ENCODE measurements at places on chromosomes 6 and 20.

GRCh38 chr6:81934936-81935335 lies 182.5 kb upstream of the TENT5A start:
- DNase-seq = no peak

DNA sequence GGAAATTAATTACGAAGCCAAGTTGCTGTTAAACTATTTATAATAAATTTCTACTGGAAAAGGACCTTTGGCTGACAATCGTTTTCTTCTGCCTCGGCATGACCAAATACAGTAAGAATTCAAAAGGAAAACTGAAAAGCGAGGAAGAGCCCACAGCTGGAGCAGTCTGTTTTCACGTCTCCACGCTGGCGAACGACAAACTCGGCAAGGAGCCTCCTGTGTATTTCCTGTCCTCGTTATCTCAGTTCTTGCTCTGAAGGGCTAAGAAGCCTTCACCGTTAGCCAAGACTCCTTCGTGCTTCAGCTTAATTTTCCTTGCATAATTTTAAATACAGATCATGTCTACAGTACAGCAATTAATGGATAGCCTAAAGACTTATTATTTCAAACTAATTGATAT lies 214.3 kb upstream of the PLCB4 start:
- no peak for DNase-seq

GRCh38 chr6:149862922-149863697 lies 1.0 kb downstream of the LRP11 start:
- DNase-seq = no peak

DNA sequence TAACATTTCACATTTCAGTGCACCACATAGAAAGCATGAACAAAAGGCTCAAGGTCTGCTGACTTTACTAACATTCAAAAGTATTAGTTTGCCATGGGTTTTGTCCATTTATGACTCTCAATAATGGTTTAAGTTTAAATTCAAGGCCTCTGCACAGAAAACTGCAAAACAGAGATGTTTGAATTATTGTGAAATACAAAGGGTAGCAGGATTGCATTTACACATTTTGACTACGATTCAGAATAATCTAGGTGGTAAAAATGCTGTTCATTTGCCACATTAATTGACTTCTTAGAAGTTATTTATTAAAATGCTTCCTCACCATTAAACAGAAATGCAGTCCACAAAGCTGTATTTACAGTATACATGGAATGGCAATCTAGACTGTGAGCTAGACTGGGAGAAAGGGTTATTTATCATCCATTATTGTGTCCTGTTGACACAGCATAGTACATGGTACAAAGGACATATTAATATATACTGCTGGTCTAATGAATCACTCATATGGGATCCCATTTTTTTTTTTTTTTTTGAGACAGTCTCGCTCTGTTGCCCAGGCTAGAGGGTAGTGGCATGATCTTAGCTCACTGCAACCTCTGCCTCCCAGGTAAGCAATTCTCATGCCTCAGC lies 18.0 kb downstream of the USP49 start:
- no peak for DNase-seq

DNA sequence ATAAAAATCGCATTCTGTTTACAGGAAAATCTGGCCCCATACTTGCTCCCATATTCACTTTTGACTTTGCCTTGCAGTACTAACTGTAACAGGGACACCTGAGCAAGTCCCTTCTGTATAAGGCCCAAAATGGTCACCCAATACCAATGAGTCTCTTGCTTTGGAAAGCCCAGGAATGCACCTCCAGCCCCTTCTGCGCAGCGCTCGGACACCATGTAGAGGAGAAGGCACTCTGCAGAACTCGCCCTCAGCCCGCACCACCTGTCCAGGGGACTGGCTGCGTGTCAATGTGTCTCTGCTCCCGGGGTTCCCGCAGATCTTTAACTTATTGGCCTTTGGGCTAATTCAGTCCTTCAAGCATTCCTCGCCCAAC lies 746 bp upstream of the PRND start:
- DNase-seq = no peak

- DNase-seq = no peak
Observed at GRCh38 chr6:6611486-6611885, 23.0 kb downstream of the LY86 start.

DNA sequence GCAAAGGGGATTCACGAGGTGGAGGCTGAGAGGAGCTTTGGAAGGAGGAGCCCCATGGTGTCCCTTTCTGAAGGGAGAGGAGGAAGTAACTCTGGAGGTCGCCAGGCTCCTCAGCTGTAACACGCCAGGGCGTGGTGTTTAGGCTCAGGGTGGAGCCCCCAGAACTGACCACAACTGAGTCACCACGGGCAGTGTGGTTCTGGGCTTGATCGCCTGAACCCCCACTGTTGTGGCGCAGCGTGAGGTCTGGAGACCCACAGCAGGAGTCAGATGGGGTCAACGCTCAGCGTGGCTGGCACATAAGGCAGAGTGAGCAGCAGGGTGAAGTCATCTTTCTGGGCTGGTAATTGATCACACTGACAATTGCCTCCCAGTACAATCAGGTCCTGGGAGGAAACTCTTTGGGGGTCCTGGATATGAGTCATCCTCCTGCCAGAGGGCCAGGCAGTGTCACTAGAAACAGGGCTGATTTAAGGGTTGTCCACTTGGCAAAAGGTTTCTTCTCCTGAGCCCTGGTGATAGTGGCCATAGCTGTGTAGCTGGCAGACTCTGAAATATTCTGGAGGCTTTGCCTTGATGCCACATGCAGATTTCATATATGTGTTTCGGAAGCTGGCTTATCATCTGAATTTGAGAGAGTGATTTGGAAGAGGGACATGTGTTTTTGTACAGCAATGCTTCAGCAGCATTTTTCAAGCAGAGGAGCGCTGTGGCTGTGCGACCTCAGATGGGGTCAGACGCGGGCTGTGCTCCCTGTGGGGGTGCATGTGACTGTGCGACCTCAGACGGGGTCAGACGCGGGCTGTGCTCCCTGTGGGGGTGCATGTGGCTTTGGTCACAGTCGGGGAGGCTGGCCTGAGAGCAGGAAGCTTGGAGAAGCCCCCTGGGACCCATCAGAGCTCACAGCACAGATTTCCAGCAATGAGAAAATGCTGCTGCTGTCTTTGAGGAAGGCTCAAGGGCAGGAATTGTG lies 50.0 kb downstream of the SYNJ2 start:
- DNase-seq = no peak

GRCh38 chr6:159080217-159080976 lies 35.6 kb upstream of the TAGAP start:
- no peak for DNase-seq

GRCh38 chr6:121856296-121856695 lies 420.9 kb downstream of the GJA1 start:
- DNase-seq = no peak

- DNase-seq = no peak
Observed at GRCh38 chr6:148724428-148724827, 22.4 kb upstream of the UST start.
